ENCODE measurements at places on chromosomes 6 and 20.

DNA sequence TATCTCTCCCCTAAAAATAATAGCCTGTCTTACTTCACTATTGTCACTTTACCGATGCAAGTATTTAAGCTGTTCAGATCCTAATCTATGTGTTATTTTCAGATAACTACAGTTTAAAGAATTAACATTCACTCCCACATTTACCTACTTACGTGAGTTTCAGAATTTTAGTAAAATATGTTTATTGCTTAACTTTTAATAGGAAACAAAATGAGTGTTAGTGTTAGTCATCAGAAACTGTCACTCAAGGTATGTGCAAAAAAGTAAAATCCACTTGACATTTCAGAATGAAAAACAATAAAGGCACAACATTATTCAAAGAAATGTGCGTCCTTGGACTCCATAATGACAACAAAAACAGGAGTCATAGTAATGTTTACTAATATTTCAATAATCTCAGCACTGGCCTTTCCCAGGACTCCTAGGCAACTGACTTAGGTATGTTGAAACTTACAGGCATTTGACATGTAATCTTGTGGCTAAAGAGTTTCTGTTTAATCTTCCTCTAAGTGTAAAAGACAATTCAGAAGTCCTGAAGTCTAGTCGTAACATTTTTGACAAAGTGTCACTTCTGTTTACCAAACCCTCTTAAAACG lies 4.5 kb downstream of the ATXN1 start:
- DNase-seq: no peak

DNA sequence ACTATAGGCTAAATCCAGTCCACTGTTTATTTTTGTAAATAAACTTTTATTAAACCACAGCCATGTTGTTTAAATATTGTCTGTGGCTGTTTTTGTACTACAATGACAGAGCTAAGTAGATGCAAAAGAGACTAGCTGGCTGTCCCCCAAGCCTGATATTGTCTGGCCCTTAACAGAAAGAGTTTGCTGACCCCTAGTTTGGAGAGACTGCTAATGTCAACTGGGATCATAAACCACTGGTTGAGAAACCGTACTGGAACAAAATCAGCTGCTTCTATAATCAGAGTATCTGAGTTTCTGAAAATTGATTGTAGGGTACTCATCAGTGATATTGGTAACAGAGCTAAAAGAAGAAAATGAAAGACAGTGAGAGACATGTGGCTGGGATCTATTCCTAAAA lies 102.6 kb upstream of the FAM184A start:
- no peak for DNase-seq

- peak; percentile 73 for DNase-seq
These were observed 80.4 kb upstream of the BTN3A2 start for GRCh38 chr6:26284537-26285142.

- no peak for DNase-seq
These were observed 1.9 kb downstream of the KLHL32 start for GRCh38 chr6:96926425-96926824.

GRCh38 chr6:1903780-1904465 lies 294.2 kb downstream of the FOXC1 start:
- DNase-seq: no peak

DNA sequence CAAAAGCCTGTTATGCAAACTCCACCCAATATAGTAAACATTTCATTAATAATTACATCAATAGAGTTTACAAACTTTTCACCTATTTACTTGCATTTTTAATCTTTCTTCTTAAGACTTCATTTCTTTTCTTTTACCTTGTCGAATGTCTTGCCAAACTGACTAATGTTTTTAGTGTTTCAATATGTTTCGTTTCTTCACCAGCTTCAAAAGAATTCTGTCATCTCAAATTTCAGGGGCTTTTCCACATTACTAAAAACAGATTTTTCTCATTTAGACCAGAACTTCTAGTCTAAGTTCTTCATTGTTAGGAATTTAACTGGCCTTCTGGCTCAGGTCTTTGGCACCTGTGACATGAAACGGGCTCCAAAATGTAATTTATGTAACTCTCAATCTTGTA lies 196.5 kb downstream of the ARHGAP18 start:
- DNase-seq: peak; percentile 24

- peak; percentile 36 for DNase-seq
These were observed 11.0 kb upstream of the KIF13A start for GRCh38 chr6:17998442-17998841.

GRCh38 chr20:61307686-61308476 lies 55.8 kb downstream of the CDH4 start:
- no peak for DNase-seq

- no peak for DNase-seq
These were observed 5.7 kb upstream of the NECAB3 start for GRCh38 chr20:33679758-33680485.

GRCh38 chr20:62406635-62407176 lies 379 bp downstream of the CABLES2 start:
- DNase-seq: no peak

- no peak for DNase-seq
These were observed 19.3 kb downstream of the CCM2L start for GRCh38 chr20:32029561-32029960.

DNA sequence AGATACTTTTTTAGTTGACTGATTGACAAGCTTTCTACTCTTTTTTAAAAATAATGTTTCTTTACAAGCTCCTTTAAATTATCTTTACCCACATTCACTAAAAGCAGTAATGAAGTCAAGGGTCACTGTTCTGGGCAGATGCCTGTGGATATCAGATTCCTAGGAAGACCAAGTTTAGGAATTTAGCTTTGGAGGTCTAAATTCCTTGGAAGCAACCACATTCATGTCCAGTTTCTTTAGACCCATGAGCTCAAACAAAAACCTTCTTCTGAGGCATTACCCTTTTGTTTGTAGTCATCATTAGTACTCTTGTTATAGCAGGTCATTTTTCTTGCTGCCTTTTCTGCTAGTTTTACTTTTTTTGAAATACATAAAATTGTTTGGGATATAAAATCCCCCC lies 462.9 kb upstream of the JAG1 start:
- DNase-seq: peak; percentile 73

GRCh38 chr6:39911513-39912125 lies 22.6 kb downstream of the MOCS1 start:
- no peak for DNase-seq

- no peak for DNase-seq
These were observed 76.6 kb downstream of the TRERF1 start for GRCh38 chr6:42375007-42375635.

DNA sequence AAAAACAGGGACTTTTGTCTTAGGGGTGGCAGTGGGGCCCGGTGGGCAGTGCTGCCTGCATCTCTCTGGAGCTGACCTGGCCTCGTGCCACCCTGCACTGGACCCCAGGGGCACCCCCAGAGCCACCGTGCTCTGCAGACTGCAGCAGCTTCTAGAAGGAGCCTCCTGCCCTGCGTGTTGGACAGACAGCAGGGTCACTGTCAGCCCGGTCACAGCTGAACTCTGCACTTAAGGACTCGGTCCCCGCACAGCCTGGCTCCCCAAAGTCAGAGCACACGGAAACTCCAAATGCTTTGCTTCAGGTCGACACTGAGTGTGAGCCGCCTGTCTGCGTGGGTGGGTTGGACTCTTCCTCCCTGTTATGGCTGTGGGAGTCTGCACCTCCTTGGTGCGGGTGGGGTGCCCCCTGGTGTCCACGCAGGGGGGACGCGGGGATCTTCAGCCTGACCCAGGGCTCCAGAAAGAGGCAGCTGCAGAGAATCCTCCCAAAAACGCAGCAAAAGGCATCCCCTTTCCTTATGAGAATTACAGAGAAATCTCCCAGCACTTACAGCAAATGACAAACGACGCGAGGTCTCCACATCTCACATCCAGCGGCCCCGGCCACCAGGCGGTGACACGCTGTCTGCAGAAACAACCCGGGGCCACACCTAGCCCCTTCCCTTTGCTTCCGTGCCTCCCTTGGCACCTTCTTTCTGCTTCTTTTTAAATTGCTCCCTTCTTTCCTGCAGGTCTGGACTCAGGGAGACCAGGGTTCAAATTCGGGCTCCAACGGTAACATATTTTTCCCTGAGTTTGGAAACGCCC lies 36.3 kb upstream of the DACT2 start:
- DNase-seq: peak; percentile 26

DNA sequence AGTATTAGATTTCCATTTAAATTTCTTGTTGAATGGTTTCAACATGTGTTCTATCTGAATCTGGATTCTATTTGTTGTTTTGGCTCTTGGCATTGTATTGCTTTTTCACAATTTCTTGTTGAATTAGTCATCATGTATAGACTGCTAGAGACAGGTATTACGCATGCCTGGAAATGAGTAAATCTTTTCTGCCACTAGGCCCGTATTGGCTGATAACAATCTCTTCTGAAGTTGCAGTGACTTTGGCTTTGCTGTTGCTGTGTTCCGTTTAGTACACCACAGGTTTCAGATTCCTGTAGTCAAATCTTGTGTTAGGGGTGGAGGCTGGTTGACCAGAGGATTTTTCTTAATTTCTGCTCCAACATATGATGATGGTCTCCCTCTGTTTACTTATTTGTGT lies 1339.4 kb downstream of the GRIK2 start:
- no peak for DNase-seq

DNA sequence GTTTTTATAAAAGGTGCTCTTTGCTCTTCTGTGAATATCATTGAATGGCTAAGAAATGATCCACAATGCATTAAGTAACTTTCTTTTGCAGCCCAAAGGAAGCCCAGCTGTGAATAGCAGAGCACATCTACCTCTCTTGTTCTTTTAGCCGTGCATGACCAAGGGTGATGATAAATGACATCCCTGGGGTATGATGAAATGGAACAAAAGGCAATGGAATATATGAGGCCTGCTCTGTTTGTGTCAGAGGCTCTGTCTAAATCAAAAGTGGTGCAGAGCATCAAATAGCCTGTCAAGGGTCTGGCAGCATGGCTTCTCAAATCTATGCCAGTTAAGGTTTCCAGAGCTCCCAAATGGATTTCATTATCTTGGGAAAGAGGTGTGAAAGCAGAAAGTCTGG lies 362.6 kb upstream of the RNF217 start:
- no peak for DNase-seq

- no peak for DNase-seq
These were observed 149.8 kb downstream of the NFATC2 start for GRCh38 chr20:51392614-51393186.

- DNase-seq: no peak
These were observed 13.5 kb upstream of the CCDC167 start for GRCh38 chr6:37513155-37513554.

DNA sequence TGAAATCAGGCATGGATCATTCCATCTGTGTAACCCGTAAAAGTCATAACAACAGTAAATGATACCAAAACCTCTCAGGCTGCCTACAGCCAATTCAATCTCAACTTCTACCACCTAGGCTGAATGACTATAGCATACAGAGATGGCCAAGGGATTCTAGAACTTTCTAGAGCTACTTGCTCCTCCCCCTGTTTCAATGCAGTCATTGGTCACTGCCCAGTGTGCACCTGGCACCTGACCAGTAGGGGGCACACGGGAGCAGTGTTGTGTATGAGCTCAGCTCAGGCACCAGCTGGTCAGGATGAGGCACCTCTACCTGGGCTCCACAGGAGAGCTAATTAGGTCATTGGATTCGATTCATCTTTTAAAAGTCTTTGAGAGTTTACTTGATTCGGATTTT lies 86.2 kb downstream of the PLEKHG1 start:
- DNase-seq: peak; percentile 9

DNA sequence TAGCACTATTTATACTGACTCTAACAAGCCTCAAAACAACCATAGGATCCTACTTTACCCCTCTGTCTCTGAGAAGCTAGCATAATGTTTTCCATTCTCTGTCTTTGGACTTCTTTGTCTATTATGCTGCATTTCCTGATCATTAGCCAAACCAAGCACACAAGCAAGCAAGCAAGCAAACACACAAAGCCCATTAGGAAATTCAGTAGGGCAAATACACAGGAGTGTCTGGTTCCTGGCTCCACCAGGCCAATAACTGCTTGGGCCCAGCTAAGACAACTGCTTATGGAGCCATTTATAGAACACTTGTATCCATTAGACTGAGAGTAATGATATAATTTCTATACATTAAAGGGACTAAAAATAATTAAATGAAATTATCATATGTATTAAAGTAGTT lies 952.9 kb upstream of the EPHA7 start:
- DNase-seq: no peak

GRCh38 chr20:881051-881782 lies 34.9 kb downstream of the ANGPT4 start:
- DNase-seq: peak; percentile 57

- DNase-seq: peak; percentile 95
These were observed 169.7 kb upstream of the TNFAIP3 start for GRCh38 chr6:137697267-137697938.

DNA sequence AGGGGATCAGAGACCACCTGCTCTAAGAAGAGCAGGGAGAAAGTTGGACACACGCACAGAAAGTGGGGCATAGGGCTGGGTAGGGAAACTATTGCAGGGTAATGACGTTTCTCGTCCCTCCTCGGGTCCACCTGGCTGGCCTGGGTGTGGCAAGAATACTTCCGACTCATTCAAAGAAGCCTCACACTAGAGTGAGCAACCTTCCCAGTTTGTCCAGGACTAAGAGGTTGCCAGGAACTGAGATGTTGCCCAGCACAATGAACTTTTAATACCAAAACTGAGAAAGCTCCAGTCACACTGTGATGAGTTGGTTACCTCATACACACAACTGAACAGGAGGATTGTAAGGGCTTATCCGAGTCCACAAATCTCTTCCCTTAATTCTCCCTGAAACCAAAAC lies 74.5 kb upstream of the ADGRF1 start:
- no peak for DNase-seq

DNA sequence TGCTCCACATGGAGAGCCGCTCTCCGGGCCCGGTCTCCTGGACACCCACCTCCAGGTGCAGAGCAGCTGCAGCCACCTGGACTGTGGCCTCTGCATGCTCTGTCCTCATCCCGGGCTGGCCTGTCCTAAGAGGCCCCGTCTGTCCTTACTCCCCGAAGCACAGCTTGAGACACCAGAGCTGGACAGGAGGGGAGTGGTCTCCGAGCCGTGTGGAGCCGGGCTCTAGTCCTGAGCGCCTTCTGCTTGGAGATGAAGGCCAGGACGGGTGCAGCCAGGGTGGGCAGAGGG lies 6.7 kb upstream of the NTSR1 start:
- no peak for DNase-seq

DNA sequence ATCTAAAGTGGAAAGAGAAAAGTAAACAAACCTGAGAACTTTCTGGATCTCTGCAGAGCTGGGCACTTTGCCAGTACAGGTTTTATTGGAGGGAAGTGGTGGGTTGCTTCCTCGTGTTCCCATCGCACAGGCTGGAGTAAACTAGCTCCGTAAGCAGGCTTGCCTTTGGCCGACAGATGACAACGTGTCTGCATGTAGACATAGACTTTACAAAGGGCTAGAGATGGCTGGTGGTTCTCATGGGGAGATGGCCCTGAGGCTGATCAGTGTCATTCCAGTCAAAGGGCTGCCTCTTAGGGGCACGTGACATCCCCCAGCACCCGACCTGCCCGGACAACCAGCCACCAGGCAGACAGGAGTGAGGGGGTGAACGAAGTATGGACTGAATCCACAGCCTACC lies 98.8 kb downstream of the YTHDF1 start:
- DNase-seq: no peak

GRCh38 chr6:167533851-167534250 lies 209.0 kb downstream of the TTLL2 start:
- no peak for DNase-seq
